Inflammatory macrophage (primary cell): ENCODE measurements at places on chromosomes 7 and 10.

DNA sequence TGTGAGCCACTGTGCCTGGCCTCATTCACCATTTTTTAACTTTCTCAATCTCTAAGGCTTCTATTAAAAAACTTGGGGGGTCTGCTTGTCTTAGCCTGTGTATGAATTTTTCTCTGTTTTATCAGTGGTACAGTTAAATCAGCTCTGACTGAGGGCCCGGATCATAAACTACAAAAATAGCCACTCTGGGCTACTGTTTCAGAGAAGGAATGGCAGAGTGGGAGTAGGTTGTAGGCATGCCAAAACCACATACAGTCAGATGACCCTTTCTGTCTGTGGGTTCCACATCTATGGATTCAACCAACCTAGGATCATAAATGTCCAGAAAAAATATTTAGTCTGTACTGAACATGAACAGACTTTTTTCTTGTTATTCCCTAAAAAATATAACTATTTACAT is 21.3 kb downstream of the TBC1D12 start:
- DNase-seq: peak; percentile 70

GRCh38 chr10:69801094-69801433 is 642 bp upstream of the COL13A1 start:
- peak; percentile 27 for DNase-seq

DNA sequence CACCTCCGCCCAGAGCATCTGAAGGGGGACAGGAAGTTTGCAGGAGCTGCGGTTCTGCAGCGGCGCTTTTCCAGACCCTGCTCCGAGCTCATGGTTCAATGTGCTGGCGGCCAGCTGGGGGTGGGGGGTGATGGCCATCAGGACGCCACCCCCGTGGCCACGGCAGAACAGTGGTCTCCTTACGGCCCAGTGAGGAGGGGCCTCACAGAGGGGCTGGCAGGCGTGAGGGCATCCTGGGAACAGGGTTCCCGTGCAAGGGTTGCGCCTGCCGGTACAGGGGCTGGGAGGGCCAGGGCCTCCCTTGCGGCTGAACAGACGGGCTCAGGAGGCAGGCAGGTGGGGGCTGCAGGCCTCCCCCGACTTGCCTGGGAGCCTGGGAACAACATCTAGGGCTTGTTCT is 39.0 kb upstream of the GNA12 start:
- DNase-seq: no peak

GRCh38 chr10:51108406-51108805 is 34.1 kb downstream of the PRKG1 start:
- DNase-seq: no peak

DNA sequence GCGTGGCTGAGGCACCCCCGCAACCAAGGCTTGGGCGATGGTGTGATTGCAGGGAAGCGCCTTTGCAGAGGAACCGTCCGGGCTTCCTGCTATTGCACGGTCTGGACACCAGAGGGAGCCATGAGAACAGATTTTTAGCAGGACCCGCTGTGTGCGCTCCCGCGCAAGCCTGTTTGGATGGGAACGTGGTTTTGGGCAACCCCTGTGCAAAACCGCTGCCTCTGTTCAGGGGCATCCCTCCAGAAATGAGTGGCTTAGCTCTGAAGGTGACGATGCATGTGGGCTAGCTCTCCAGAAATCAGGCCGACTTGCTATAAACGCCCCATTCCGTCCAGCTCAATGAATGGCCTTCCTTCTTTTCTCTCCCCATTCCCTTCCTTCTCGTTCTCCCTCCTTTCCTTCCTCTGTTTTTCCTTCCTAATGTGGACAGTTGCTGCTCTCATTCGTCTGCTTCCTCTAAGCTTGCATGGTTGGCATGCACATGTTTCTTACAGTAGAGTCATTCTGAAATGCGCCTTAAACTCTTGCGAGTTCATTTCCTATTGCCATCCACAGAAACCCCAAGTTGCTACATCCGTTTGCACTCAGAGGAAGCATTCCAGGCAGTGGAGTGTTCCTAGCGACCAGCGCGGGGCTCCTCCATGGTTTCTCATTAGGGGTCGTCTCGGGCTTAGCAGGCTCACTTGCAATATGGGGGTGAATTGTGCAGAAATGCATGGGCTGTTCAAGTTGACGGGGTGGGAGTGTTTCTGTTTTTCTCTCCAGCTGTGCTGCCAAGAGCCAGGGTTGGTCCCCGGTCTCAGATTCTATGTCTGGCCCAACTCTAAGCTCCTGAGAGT is 302.5 kb upstream of the GALNT17 start:
- peak; percentile 47 for DNase-seq

DNA sequence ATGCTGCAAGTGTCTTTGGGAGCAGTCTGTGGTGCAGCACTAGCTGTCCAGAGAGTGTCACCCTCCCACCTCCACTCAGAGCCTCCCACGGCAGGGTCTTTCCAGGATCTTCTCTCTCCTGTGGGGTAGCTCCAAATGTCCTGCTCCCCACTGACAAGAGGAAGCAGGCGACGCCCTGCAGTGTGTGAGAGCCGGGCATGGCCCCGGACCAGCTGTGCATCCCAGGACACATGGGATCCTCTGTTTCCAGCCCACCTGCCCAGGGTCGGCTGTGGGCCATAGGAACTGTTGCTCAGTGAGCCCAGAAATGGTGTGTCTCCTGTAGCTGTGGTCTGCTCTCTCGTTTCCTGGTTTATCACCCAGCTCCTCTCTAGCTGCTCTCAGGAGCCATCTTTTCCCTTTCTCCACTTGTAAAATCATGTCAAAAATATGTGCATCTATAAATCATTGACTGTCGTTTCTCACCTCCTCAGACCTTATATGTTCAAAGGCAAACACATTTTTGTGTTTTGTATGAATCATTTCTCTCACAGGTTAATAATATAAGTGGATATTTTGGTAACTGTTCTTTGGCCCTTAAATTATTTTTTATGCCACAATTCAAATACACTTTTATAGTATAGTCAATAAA is 74.9 kb downstream of the VWC2 start:
- no peak for DNase-seq

- DNase-seq: peak; percentile 12
Measured at GRCh38 chr7:23811540-23811939, 101.5 kb downstream of the STK31 start.

- no peak for DNase-seq
Measured at GRCh38 chr7:48171202-48171601, at the start of gene ABCA13. Gene ABCA13, plus strand, starts transcription at chr7:48171458. Its CDS starts 26 bp downstream, at chr7:48171484.

- DNase-seq: no peak
Measured at GRCh38 chr7:151379193-151379520, 30.7 kb downstream of the WDR86 start.

GRCh38 chr7:121186746-121187145 is 142.1 kb upstream of the WNT16 start:
- DNase-seq: no peak

- no peak for DNase-seq
Measured at GRCh38 chr10:89515031-89515841, 20.2 kb downstream of the SLC16A12 start.

GRCh38 chr7:130875-131780 is 61.2 kb upstream of the FAM20C start:
- no peak for DNase-seq
